ENCODE measurements at places on chromosomes 2 and 18. TPM values are rescaled to one million over a fixed set of nuclear protein-coding genes. Genes with fewer than 3 reads are reported as not detected.

- peak; percentile 91 for DNase-seq
Measured at GRCh38 chr18:39523281-39523680, 1957.7 kb upstream of the CELF4 start.

GRCh38 chr2:148501545-148501944 is 143.0 kb upstream of the EPC2 start:
- DNase-seq = no peak

GRCh38 chr2:98821629-98822135 is 90.8 kb upstream of the MGAT4A start:
- DNase-seq = no peak

GRCh38 chr2:44980751-44981713 is 28.2 kb downstream of the SIX2 start:
- no peak for DNase-seq

- peak; percentile 80 for DNase-seq
Measured at GRCh38 chr18:40866013-40866645, 1088.9 kb upstream of the PIK3C3 start.

- DNase-seq = peak; percentile 51
Measured at GRCh38 chr2:68237404-68237803, 14.9 kb downstream of the PPP3R1 start.

DNA sequence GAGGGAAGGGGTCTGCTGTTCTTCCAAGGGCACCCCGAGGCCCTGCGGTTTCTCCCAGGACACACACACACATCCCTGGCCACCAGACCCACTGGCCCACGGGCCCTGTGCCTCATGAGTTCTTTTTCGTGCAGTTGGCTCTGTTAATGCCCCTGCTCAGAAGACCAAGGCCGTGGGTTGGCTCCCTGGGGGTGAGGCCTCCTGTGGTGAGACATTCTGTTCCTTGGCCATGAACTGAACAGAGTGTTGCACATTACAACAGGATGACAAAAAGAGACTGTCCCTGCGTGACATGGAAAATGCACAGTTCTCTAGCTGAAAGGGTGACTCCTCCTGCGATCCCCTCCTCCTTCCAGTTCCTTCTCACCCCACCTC is 30.7 kb downstream of the SH2D6 start:
- no peak for DNase-seq

The INO80D gene
- total RNA-seq = 5.2 TPM

The ACP1 gene
- total RNA-seq = 99.4 TPM

The SERPINB4 gene
- 0.05 TPM for total RNA-seq

The CLIP4 gene
- total RNA-seq = 15.9 TPM

- no peak for DNase-seq
Measured at GRCh38 chr18:44916429-44917207, 235.9 kb downstream of the SETBP1 start.

The LIMS4 gene
- 0.94 TPM for total RNA-seq

GRCh38 chr2:72415241-72415661 is 267.6 kb upstream of the CYP26B1 start:
- peak; percentile 71 for DNase-seq

GRCh38 chr2:97747285-97747684 is 33.9 kb downstream of the ZAP70 start:
- DNase-seq = no peak

The CYP1B1 gene
- total RNA-seq = 8.3 TPM

- DNase-seq = no peak
Measured at GRCh38 chr2:54670485-54671009, 52.9 kb upstream of the EML6 start.

The VIT gene
- total RNA-seq = 34.0 TPM

The LDAH gene
- 18.5 TPM for total RNA-seq

The PLCD4 gene
- 0.39 TPM for total RNA-seq

GRCh38 chr18:61196750-61197149 is 136.5 kb upstream of the CDH20 start:
- DNase-seq = no peak

DNA sequence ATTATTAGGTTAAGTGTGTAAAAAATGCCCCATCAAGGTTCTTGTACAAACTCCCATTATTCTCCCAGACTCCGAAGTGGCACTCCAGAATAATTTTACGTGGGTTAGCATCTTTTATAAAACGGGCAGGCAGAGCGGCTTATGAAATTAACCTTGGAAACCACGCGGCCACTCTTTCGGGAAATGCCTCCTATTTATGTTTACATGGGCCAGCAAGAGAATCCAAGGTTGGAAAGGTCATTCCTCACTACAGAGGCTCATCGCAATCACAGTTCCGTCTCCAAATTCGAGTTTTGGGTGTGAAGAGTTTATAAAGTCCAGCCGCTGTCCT is 1.2 kb upstream of the IMPA2 start:
- DNase-seq = no peak

- DNase-seq = no peak
Measured at GRCh38 chr2:70767079-70767698, 811 bp downstream of the ADD2 start.

The ASIC4 gene
- 0.10 TPM for total RNA-seq

The CTNNA2 gene
- not detected for total RNA-seq

The HOXD8 gene
- 0.49 TPM for total RNA-seq

- DNase-seq = no peak
Measured at GRCh38 chr2:218332920-218333645, 23.6 kb upstream of the CATIP start.

- DNase-seq = peak; percentile 76
Measured at GRCh38 chr2:221444106-221444505, 128.0 kb downstream of the EPHA4 start.

Measured in M059J (cell line).